ENCODE measurements at places on chromosomes 6 and 20.

DNA sequence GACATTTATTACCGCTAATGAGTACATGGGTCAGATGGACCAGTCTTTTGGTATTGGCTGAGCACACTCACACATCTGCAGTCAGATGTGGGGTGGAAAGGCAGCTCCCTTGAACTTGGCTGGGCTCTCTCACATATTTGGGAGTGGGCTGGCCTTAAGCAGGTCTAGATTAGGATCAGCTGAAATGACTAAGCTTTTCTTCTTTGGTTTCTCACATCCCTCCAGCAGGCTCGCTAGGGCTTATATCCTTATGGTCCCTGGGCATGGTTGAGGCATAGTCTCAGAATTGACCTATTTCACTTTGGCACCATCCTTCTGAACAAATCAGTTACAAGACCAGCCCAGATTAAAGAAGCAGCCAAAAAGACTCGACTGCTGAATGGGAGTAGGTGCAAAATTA lies 14.4 kb upstream of the PLCB1 start:
- DNase-seq = no peak

- DNase-seq = no peak
Observed at GRCh38 chr6:163085426-163085825, 329.1 kb upstream of the QKI start.

DNA sequence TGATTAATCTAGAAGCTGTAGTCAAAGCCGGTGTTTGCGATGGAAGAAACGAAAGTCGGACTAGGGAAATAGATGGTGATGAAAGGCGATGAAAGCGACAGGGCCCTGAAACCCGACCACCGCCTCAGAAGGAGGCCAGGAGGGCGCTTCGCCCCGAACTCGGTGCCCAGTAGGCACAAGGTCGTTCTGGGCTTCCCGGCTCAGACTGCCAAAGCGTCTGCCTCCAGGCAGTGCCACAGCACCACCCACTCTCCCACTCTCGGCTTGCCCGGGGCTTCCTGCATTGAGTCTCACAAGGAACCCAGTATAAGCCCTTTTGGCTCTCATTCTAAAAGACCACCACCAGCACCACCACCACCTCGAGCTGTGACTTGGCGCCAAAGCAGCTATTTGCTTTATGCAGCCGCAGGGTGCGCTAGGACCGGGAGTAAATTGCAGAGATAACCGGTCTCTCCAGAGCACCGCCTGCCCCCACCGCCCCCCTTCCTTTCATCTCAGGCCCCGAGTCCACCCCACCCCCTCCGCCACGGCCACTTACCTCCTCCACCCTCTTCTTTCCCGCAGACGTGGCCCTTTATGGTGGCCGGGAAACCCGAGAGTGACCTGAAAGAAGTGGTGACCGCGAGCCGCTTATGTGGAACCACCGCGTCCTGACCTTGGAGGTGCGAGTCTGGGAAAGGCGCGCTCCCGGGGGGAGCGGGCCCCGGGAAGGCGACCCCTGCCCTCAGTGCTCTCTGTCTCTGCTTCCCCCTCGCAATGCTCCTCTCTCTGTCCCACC lies 2.4 kb downstream of the TCF21 start:
- DNase-seq = no peak

- DNase-seq = no peak
Observed at GRCh38 chr6:23505026-23505425, 621.0 kb upstream of the NRSN1 start.

DNA sequence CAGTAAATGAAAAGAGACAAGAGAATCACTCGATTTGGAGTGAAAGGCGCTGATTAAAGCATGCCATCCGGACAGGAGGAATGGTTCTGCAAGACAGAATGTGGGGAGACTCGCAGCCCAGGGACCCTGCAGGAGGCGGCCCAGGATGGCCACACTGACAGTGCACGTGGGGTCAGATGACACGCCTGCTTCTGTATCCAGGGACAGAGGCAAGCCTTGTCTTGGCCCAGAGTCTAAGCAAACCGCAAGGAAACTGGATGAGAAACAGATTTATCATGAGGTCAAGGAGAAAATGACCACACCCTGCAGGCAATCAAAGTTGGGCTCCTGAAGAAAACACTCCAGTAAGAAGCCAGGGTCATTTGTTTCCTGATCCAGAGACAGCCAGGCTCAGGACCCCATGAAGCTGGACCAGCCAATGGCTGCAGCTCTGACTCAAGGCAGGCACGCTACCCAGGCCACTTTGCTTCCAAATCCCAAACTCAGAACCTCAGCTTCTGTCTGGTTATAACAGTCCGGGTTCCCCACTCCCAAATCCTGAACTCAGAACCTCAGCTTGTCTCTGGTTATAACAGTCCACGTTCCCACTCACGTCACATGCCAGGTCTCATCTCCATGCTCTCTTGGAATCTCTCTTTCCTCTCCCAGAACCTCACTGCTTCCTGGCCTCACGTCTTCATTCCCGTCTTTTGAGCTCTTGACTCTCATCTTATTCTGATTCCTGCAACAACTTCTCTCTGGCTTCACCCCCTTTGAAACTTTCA lies 144.9 kb upstream of the THBS2 start:
- no peak for DNase-seq

DNA sequence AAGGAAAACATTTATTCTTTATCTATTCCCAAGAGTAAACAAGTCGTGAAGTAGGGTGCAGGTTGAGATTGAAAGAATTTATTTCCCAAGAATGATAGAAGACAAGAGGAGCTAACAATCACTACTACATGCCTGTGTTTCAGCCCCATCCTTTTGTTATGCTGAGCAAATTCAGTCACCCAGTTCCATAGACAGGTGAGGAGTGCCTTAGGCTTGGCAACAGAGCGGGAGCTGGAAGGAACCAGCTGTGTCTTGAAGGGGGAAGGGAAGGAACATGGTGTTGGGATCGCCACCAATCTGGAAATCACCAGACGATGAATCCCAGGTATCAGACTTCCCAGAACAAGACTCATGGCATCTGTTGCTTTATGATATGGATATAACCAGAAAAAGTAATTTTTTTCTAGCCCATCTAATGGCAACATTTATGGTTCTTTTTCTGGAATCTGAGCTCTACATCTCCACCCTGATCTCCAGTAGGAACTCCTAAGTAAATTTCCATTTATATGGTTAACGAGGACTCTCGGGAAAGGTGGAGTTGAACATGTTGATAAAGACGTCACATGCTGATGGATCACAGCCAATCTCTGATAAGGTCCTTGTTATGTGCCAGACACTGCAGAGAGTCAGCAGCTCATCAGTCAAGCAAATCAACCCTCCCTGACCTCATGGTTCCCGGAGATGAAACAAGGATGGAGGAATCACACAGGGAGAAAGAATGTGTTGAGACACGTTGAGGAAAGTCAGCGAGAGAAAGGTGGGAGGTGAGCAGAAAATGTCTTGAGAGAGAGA lies 344.9 kb downstream of the SMOC2 start:
- no peak for DNase-seq

DNA sequence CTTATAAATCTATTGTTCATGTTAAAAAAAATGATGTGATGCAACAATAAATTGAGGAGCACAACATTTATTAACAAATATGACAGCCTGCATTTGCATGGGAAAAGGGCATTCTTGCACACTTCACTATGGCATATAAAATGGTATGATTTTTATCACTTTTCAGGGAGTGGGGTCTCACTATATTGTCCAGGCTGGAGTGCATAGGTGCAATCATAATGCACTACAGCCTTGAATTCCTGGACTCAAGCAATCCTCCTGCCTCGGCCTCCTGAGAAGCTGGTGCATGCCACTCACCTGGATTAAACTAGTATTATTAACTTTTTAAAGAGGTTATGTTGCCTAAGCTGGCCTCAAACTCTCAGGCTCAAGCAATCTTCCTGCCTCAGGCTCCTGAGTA lies 11.4 kb downstream of the NUP43 start:
- DNase-seq = no peak

DNA sequence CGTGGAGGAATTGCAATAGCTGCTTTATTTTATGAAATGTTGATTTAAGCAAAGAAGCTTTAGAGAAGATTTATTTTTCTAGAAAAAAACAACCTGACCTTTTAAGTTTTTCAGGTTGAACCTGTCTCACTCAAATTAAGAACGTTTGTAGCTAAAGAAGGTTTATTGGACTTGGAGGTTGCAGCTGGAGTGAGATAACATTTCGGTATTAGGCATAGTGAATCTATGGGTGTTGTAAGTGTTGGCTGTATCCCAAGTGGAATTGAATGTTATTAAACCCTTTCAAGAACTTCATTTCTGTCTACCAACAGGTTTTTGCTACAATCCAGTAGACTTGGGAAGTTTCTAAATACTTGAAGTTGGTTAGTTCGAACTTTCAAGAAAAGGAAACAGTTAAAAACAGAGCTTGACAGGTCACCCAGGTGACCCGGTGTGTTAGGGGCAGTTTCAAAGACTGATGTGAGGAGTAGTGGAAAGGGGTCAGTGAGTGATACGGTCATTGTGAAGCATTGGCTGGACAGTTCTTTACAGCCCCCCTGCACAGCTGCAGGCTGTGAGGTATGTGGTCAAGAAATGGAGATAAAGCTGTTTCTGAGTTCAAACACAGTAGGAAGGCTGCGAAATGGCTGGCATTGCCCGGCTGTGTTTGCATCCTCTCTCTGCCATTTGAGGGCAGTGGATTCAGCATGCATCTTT lies 2.4 kb upstream of the TBCC start:
- DNase-seq = no peak

GRCh38 chr6:130134582-130134981 lies 88.2 kb downstream of the SAMD3 start:
- no peak for DNase-seq

DNA sequence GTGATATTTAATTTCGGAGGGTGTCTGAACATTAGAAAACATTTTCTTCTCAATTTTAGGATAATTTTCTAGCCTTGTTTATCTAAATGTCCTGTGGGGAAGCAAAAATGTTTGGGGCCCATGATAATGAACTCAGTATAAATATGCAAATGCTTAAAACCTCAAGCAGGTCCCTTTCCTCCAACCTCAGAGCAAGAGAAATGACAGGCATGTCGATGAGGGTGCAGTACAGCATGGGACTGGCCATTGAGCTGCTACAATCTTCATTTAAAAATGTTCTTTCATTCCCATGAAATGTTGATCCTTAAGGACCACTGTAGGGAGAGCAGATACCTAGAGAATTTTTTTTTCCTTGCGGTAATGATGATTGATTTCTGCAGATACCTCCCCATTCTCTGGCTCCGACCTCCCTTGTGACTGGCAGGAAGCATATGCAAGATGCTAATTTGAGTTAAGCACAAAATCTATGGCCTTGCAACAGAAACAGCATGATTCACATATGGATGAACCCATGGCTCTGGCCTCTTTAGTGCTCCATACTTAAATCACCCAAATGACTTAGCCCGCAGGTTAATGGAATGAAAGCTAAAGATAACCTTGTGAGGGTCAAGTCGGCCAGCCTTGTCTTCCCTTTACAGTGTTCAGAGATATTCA lies 243.3 kb downstream of the SOX4 start:
- DNase-seq = no peak

GRCh38 chr6:150641398-150642139 lies 41.9 kb downstream of the PLEKHG1 start:
- DNase-seq = no peak

DNA sequence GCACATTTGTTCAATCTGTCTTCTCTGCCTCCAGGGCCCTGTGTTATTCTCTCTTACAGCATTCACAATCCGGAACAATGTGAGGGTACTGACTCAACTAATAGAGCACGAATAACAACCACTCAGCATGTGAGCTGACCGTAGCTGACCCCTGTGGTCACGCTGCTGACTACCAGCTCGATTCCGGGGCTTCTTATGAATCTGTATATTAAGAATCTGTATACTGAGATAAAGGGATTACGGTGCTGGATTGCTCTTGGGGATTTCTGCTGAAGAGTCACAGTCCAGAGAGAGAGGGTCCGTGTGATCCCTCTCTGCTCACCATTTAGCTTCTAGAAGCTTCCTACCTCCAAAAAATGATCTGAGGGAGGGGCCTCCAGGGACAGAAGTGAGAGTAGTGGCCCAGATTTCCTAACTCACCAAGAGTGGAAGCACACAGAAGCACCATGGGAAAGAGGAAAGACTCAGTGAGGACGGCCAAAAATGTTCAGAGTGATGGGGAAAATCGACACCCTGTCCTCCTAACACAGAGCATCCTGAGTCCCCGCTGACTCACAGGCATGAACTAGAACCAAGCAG lies 156.2 kb downstream of the THBS2 start:
- no peak for DNase-seq

DNA sequence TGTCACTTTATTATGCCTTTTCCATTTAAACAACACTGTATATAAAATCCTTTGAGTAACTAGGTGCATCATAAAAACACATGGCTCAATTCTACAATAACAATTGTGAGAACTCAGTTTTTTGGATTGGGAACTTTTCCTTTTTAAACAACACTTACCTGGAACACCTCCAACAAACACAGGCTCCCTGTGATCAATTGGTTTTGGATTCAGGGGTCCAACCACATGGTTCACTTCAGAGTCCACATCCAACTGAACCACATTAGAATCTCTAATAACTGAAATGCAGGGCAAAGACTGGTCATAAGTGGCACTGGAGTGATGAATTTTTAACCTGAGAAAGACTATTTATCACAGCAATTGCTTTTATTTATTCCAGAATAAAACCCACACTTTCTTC lies 26.5 kb downstream of the FAM229B start:
- DNase-seq = no peak

DNA sequence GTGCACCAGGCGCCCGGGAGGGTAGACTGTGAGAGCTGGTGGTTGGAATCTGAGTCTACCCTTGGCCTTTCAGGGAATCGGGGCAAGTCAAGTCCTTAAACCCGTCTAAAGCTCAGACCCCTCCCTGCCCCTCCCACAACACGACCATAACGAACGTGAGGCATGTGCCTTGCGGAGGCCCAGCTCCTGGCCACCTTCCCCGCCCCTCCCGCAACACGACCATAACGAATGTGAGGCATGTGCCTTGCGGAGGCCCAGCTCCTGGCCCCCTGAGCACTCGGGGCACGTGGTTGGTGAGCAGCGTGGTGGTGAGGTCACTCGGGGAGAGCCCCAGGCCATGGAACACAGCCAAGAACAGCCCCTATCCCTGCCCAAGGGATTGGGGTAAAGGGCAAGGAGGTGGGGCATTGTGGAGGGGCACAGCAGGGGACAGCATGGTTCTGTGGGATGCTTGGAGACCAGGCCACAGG lies 132.2 kb downstream of the TAF4 start:
- no peak for DNase-seq

- DNase-seq = no peak
Observed at GRCh38 chr20:22389836-22390542, 194.4 kb downstream of the FOXA2 start.

DNA sequence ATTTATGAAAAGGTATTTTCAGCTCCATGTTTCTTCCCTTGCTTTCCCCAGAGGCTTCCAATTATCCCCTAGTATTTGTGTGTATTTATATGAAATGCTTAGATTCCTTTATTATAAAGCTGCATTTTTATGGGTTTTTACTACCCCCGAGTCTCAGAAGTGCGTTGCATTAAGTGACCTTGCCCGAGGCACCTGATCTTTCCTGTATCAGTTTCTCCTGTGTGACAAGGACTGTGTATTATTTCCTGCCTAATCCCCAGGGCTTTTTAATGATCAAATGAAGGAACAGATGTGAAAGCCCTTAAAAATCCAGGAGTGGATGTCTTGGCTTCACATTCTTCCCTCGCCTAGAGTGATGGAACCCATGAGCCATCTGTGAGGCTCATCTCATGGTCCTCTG lies 118.8 kb downstream of the TULP4 start:
- DNase-seq = no peak

- no peak for DNase-seq
Observed at GRCh38 chr6:106847116-106847515, 127.4 kb downstream of the CD24 start.

Measured in stimulated activated CD4-positive, alpha-beta T cell treated with anti-CD3 and anti-CD28 coated beads, TNF-alpha, amount 100 ng/mL, for 24 hours (primary cell).